Esophagus mucosa (tissue), 1 donor: ENCODE measurements at places on chromosomes 16 and 17.
A peak's percentile ranks its signal among the peaks of the same experiment; 100 is the strongest.

DNA sequence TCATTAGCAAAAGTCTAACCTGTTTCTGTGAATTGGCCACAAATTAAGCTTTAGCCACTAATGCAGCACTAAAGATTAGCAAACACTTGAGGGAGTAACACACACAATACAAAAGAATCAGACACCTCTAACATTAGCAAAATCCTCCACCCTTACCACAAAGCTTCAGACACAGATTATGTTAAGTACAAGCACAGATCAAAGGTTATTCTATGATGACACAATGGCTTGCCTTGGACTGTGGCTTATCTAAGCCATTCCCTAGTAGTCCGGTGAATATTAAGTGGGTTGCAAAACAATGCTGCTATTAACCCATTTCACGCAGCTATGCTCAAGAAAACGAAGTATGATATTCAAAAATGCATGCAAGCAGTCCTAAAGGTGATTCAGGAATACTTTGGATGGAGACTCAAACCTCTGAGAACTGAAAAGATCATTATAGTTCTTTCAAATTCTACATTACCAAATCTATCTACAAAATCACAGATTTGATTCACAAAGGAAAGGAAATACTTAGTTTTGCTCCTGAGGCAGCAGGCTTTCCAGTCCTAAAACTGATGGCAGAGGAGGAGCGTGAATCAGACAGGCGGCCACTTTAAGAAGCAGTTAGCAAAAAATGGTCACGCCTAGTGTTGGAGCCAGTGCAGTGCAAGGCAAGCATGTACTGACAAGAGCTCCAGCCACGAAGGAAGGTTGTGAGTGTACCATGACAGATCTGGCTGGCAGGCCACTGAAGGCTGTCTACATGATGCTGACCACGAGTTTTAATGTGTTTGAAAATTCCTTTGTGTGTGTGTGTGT lies 67.2 kb downstream of the PARN start:
- peak; percentile 91 for ATAC-seq

DNA sequence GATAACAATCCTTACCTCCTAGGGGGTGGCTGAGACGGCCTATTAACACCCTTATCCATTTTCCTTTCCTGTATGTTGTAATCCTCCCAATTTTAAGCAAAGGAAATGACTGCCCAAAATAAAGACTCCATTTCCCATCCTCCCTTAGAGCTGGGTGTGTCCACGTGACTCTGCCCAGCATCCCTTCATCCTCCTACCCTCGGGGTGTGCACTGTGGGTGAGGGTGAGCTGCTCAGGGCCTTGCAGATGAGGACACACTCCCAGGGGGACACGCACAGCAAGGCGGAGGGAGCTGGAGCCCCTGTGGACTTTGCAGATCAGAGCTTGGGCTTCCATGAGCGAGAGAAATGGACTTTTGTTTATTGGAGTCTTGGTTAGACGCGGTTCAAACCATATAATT lies 186.8 kb downstream of the IRF8 start:
- ATAC-seq, result no peak

- ATAC-seq, result no peak
These were observed 26.0 kb downstream of the TMEM238L start for GRCh38 chr17:10777890-10778289.

DNA sequence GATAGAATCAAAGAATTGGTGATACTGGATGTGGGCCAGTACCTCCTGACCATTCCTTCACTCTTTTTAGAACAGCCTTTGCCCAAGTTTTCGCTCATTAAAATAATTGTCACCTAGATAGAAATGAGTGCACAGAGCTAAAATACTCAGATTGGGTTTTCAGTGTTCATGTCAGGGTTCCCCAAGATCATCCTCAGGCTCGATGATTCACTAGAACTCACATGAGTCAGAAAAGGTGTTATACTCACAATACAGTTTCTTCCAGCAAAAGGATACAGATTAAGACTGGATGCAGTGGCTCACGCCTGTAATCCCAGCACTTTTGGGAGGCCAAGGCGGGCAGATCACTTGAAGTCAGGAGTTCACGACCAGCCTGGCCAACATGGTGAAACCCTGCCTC lies 19.9 kb downstream of the ERCC4 start:
- peak; percentile 76 for ATAC-seq

DNA sequence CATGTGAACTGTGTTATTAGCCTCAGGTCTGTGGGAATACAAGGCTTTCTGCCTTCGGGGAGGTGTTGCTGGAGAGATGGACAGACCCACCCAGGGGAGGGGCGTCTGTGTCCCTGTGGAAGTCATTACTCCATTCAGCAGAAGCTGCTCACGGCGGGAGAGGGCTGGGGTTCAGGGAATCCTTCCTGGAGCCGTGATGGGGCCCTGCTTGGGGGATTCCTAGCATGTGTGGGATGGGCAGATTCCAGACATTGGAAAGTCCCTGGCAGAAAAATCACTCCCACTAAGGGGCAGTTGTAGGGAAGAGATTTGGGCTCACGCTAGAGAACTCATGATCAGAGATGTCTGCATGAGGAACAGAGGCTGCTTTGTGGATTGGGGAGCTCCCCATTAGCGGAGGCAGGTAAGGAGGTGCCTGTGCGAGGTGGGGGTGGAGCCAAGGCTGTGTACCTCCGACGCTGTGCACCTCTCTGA lies 56.3 kb upstream of the IL34 start:
- peak; percentile 56 for ATAC-seq

GRCh38 chr16:14344292-14344691 lies 273.2 kb downstream of the MRTFB start:
- ATAC-seq, result no peak

GRCh38 chr16:78972986-78973385 lies 627.6 kb downstream of the MAF start:
- no peak for ATAC-seq

GRCh38 chr17:63001689-63002394 lies 35.8 kb downstream of the TANC2 start:
- peak; percentile 44 for ATAC-seq

DNA sequence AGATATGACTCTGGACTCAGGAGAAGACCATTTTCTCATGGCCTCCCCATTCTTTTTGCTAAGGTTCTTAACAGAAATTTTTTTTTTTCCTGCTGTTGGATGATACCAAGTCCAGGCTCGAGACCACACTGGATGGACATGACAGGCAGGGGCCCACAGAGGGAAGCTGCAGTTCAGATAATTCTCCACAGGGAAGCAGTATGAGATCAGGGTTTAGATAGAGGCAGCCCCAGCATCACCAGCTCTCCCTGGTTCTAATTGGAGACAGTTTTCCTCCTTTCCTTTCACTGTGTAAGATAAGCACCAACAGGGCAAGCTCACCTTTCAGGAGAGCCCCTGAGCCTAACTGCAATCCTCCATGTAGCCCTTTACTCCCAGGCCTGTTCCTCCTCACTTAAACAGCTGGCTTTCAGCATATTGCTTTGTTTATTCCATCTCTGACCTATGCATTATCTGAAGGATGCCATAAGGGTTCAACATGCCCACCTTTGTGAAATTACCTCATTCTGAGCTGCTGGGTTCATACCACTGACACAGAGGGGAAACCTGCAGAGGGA lies 108.1 kb downstream of the SNX11 start:
- ATAC-seq, result no peak

DNA sequence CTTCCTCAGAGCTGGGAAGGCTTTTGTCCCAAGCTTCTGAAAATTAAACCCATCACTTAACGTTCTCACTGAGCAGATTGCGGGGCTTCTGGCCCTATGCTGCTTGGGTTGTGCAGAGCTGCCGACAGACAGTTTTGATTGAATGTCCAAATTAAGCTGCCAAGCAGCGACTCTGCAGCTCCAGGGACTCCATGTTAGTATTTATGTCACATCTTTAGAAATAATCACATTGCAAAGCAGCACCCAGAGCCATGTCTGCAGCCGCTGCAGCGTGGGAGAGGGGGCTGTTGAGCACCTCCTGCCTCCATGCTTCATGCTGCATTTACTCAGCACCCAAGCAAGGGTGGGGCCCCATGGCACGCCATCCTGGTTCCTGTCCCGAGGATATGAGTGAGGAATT lies 178.2 kb upstream of the CACNG3 start:
- ATAC-seq, result no peak

- ATAC-seq, result no peak
These were observed 16.7 kb upstream of the JPH3 start for GRCh38 chr16:87585442-87586200.

GRCh38 chr16:79380995-79381602 lies 219.4 kb downstream of the MAF start:
- no peak for ATAC-seq
